ENCODE measurements at places on chromosomes 12 and 14.

DNA sequence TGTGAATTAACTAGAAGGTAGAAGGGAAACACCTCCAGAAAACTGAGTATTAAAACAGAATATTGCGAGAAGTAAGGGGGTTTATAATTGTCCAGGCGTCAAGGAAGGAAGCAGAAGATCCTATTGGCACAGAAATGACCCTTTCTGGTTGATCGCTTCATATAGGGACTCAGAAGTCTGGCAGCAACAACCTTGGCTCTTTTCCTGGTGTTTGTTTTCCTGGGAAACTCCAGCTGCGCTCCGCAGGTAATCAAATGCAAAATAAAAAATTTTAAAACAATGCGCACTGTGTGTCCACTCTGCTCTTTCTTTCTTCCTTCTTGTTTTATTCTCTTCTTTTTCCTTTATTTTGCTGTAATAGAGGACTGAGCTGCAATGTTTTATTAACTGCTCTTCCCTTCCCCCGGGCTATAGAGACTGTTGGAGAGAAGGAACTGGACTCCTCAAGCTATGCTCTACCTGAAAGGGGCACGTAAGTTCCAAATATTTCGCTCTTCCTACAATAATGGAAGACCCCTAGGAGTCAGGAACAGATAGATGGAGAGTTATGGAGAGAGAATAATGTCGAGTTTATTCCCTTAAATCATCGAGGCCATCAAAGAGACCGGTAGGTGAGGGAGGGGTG is 737 bp downstream of the SPX start:
- DNase-seq = no peak

DNA sequence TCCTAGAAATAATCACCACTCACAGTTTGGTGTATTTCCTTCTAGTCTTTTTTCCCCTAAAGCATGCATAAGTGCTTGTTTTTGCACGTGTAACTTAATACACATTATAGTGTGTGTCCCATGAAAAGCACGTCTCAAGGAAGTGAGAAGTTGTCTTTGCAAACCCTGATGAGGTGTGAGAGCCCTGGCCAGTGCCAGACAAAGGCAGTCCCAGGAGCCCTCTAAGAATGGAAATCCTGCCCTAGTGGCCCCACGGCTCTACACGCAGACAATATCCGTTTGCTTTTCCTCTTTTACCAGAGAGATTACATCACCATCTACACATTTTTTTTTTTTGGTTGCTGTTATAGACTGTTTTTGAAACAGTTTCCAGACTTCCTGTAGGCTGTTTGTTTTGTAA is 85.5 kb upstream of the FZD10 start:
- no peak for DNase-seq

- DNase-seq = no peak
Observed at GRCh38 chr14:99502989-99503421, 21.8 kb downstream of the CCNK start.

- DNase-seq = no peak
Observed at GRCh38 chr12:75447691-75448393, 32.7 kb upstream of the GLIPR1 start.

- no peak for DNase-seq
Observed at GRCh38 chr12:108378926-108379325, 39.8 kb upstream of the CMKLR1 start.

- DNase-seq = no peak
Observed at GRCh38 chr12:67691220-67691619, 42.7 kb downstream of the DYRK2 start.

- no peak for DNase-seq
Observed at GRCh38 chr12:30515351-30515750, 180.3 kb downstream of the IPO8 start.

- DNase-seq = no peak
Observed at GRCh38 chr12:39966721-39967120, 139.2 kb downstream of the SLC2A13 start.

- no peak for DNase-seq
Observed at GRCh38 chr12:83763425-83763824, 1076.7 kb downstream of the TMTC2 start.

DNA sequence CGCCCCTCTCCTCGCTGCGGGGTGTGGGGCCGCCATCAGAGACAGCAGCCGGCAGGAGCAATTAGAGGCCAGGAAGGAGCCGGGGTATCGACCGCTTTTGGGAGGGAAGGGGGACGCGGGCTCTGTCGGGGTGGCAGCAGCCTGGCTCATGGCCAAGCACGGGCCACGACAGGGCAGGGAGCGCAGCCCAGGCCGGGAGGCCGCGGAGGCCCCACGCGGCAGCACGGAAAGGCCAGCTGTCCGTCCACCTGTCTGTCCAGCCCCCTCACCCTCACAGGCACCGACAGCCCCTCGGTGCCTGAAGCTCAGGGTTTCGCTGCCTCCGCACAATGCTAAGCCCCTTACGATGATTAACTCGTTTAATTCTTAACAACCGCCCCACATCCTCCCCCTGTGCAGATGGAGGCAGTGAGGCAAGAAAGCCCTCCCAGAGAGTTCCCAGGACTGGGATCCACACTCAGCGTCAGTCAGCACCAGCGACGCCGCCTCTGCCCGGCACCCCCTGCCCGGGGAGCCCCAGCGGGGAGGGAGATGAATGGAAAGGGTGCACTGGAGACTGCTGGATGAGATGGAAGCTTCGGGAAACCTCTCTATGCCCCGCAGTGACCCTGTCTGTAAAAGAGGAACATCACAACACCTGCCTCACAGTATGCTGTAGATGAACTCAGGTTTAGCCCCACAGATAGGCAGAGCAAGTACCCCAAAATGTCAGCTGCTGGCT is 23.7 kb downstream of the NCOR2 start:
- no peak for DNase-seq

GRCh38 chr12:132315951-132316350 is 13.4 kb downstream of the GALNT9 start:
- no peak for DNase-seq

GRCh38 chr14:59407246-59408010 is 57.8 kb downstream of the GPR135 start:
- DNase-seq = no peak

Measured in activated T-helper 1 cell treated with anti-CD3 and anti-CD28 coated beads, Interleukin-2, amount 50 U/mL, for 16 hours (primary cell).